Stimulated activated CD4-positive, alpha-beta T cell treated with anti-CD3 and anti-CD28 coated beads, Interleukin-4, amount 100 ng/mL, for 4 hours (primary cell): ENCODE measurements at places on chromosomes 5 and 9.

DNA sequence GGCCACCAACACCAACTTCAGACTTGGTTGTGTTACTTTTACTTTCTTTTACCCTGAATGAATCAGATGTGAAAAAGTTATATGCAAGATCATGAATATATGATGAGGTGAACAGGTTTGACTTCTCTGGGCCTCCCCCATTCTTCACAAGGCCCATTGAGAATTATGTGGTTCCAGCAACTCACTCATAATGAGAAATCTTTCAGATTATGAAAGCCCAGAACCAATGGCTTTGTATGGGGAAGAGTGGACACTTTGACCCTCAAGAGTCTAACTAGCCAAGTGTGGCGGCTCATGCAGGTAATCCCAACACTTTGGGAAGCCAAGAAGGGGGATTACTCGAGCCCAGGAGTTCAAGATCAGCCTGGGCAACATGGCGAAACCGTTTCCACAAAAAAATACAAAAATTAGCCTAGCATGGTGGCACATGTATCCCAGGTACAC, 16.1 kb upstream of the LNPEP start:
- no peak for DNase-seq

- DNase-seq, result peak; percentile 96
Observed at GRCh38 chr9:35829084-35829763, at the start of gene TMEM8B. TMEM8B (plus strand) TSS chr9:35829228; CDS start chr9:35829448, 220 bp downstream.

DNA sequence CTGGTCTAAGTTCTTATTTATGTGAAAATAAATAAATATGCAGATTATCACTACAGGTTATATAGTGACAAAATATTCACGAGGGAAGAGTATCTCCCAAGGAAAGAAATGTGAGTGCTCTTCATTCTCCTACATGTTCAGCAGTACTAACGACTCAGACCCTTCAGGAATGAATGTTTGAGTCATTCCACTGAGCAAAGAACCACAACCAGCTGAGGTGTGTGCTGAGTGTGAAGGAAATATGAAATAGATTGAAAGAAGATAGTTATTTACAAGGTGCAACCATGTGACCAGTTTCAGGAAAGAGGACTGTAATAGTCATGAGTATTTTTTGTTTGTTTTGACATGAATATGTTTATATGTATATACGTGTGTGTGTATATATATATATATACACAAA, 228.7 kb downstream of the TUSC1 start:
- no peak for DNase-seq

GRCh38 chr5:161660806-161661205, 24.7 kb upstream of the GABRA6 start:
- no peak for DNase-seq

GRCh38 chr9:80049096-80049782, 477.5 kb downstream of the TLE4 start:
- no peak for DNase-seq

DNA sequence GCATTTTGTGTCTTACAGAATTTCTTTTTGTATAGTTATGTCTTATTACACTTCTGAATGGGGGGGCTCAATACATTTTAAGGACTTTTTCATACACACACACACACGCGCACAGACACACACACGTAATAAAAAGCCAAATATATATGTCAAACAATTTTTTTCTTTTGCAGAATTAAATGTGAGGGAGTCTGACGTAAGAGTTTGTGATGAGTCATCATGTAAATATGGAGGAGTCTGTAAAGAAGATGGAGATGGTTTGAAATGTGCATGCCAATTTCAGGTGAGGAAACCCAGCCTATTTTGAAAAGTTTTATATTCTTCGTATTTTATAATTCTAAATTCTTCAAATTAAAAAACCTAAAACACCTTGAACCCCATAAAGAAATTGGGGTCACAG, 25.6 kb downstream of the TMEFF1 start:
- no peak for DNase-seq

- no peak for DNase-seq
Observed at GRCh38 chr9:133056533-133056932, 5.2 kb upstream of the CEL start.

DNA sequence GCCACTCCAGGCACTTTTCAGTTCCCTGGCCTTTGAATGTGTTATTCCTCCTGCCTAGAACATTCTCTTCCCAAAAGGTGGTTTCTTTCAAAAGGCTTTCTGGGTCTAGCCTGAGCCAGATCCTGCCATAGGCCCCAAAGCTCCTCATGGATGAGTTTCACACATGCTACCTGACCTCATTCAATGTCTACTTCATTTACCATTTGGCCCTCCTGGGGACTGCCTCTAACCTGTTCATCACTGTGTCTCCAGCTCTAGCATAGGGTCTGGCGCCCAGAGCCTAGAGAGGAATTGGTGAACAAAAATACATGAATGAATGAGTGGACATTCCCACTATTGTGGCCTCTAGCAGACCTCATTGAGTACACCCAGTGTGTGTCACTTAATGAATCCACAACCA, 5.4 kb upstream of the P4HA2 start:
- DNase-seq, result no peak

DNA sequence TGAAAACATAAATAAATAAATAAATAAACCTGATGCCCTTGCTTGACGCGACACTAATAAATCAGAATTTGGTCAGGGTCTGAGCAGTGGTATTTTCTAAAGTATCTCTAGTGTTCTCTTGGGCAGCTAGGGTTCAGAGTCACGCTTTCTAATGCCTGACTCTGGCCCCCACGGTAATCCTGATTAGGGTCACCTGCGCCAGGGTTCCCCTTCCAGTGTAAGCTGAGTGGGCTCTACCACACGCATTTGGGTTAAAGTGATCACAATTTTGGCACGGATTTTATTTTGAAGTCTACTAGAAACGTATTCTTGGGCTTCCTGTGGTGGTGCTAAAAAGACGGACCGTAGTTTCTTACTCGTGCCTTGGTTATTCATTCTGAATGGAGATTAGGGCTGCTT, 651 bp downstream of the TTC1 start:
- DNase-seq, result no peak

DNA sequence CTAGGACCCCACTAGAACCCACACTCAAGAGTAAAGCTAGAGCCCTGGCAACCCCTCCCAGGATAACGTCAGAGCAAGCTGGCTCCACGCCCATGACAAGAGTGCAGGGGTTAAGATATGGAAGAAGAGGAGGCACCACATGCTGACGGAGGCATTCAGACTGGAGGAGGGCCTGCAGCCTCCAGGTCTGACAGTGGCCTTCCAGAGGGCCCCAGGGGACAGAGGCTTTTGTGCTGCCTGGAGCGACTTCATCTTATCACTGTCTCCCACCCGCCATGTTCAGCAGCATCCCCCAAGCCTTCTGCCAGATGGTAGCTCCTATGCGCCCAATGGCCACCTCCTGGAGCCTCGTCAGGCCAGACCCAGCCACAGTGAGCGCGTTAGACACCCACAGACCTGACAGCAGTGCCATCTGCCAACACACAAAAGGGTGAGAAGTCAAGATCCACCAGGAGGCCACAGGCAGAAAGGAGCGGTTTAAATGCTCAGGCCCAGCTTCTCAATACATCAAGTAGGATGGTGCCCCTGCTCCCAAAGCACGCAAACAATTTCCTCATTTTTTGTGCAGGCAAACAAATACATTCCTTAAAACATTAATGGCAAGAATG, 65.8 kb downstream of the C5orf15 start:
- DNase-seq, result no peak
